ENCODE measurements at places on chromosomes 4 and X.
A peak's percentile ranks its signal among the peaks of the same experiment; 100 is the strongest.

- no peak overlapping the region for H3K27ac ChIP-seq
- DNase-seq = no peak
- no peaks in the 10 kb centered on the region for H3K4me1 ChIP-seq
- H3K27me3 ChIP-seq = no peaks in the 10 kb centered on the region
- no peak overlapping the region for H3K4me3 ChIP-seq
- no peaks in the 10 kb centered on the region for H3K36me3 ChIP-seq
Measured at GRCh38 chr4:162782778-162783525, 383.7 kb downstream of the NAF1 start.

- DNase-seq = no peak
- H3K27me3 ChIP-seq = no peaks in the 10 kb centered on the region
- no peak overlapping the region for H3K27ac ChIP-seq
- H3K4me3 ChIP-seq = no peak overlapping the region
- no peaks in the 10 kb centered on the region for H3K4me1 ChIP-seq
Measured at GRCh38 chr4:68183417-68183816, 53.7 kb upstream of the TMPRSS11F start.

DNA sequence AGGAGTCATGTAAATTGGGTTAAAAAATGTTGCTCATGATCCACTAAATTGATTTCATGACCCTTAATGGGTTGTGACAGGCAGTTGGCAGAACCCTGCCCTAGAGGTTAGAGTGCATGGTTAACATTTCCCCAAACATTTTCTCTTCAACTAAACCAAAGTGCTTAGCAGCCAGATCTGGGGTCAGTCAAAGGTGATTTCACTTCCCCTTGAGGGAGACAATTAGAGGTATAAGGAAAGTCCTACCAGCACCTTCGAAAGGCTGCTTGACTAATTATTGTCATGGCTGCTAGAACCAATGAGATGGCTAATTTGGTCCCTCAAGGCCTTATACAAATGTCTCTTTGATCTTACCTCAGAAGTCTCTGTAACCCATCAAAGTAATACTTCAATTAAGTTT lies 30.9 kb upstream of the INTS6L start:
- no peaks in the 10 kb centered on the region for H3K27me3 ChIP-seq
- H3K27ac ChIP-seq = no peak overlapping the region
- no peaks in the 10 kb centered on the region for H3K4me1 ChIP-seq
- no peak overlapping the region for H3K4me3 ChIP-seq
- no peak for DNase-seq
- no peaks in the 10 kb centered on the region for H3K36me3 ChIP-seq

- no peak overlapping the region for H3K4me3 ChIP-seq
- no peak overlapping the region for H3K27ac ChIP-seq
- no peaks in the 10 kb centered on the region for H3K36me3 ChIP-seq
- no peak for DNase-seq
- H3K27me3 ChIP-seq = no peaks in the 10 kb centered on the region
Measured at GRCh38 chr4:11480683-11481082, 52.0 kb upstream of the HS3ST1 start.

GRCh38 chr4:80266253-80266901 lies at the start of gene FGF5:
Gene FGF5 (plus strand): TSS chr4:80266664. CDS start chr4:80266825, 161 bp downstream.
- peaks cover 99% of the 10 kb centered on the region for H3K27me3 ChIP-seq
- no peaks in the 10 kb centered on the region for H3K4me1 ChIP-seq
- H3K36me3 ChIP-seq = no peaks in the 10 kb centered on the region
- no peak within 1 kb of the TSS for H3K27ac ChIP-seq
- no peak for DNase-seq

DNA sequence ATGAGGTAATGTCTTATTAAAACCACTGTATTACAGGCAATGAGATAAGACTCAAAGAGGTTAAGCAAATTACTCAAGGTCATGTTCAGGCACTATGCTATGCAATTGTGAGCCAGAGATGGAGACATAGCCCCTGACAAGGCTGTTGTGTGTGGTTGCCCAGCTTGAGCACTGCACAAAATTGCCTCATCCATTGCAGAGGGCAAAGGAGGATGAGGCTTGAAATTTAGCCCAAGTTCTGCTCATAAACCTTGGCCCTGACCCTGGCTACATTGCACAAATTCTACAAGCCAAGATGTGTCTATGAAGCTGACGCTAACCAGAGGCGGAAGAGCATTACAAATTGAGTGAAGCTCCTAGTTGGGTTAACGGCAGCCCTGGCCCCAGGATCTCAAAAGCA lies 65.6 kb upstream of the PGM2 start:
- peaks cover 28% of the 10 kb centered on the region for H3K4me1 ChIP-seq
- no peaks in the 10 kb centered on the region for H3K36me3 ChIP-seq
- no peak overlapping the region for H3K4me3 ChIP-seq

DNA sequence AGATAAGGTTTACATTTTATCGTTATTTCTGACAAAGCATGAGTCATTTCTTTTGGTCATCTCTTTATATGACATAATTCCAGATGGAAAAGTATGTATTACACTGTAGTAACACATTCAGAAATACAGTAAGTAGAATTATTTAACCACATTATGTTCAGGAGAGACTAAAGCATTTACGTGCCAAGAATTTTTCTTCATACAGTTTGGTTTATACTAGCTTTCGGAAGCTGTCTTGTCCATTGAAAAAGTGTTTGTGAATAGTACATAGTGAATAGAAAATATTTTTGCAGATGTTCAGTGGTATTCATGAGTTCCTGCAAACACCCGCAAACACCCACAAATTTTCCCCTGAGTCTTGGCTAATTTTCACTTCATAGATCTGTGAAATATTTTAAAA lies 1033.0 kb upstream of the INTU start:
- no peaks in the 10 kb centered on the region for H3K27me3 ChIP-seq
- no peaks in the 10 kb centered on the region for H3K4me1 ChIP-seq
- no peak overlapping the region for H3K27ac ChIP-seq
- no peaks in the 10 kb centered on the region for H3K36me3 ChIP-seq
- DNase-seq = no peak

DNA sequence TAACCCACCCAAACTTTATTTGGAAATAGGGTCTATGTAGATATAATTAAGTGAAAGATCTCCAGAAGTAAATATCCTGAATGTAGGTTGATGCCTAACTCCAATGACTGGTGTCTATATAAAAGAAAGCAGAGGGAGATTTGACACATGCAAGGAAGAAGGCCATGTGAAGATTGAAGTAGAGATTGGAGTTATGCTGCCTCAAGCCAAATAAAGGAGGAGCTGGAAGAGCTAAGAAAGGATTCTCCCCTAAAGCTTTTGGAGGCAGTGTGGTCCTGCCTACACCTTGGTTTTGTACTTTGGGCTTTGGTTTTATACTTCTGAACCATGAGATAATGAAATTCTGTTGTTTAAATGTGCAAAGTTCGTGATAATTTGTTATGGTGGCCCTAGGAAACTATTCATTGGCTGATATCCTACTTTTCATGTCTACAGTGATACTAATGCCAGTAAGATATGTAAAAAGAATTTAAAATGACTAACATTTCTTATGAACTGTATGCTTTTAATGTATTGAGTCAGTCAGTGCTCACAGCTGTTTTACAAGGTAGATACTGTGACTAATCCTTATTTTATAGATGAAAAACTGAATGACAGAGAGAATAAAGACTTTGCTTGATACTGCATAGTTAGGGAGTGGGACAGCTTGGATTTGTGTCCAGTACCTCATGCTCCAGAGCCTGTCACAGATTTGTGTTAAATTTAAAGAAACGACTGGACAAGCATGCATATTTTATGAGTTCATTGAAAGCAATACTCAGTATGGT lies 5.9 kb upstream of the RAB40AL start:
- H3K4me3 ChIP-seq = no peak overlapping the region
- no peak overlapping the region for H3K27ac ChIP-seq
- no peak for DNase-seq
- H3K4me1 ChIP-seq = no peaks in the 10 kb centered on the region

GRCh38 chr4:24988776-24989175 lies 42.0 kb downstream of the LGI2 start:
- no peaks in the 10 kb centered on the region for H3K36me3 ChIP-seq
- no peaks in the 10 kb centered on the region for H3K4me1 ChIP-seq
- H3K27ac ChIP-seq = no peak overlapping the region
- no peak for DNase-seq
- H3K27me3 ChIP-seq = no peaks in the 10 kb centered on the region
- H3K4me3 ChIP-seq = no peak overlapping the region

GRCh38 chr4:176307666-176307930 lies 12.2 kb upstream of the SPCS3 start:
- H3K36me3 ChIP-seq = no peaks in the 10 kb centered on the region
- no peaks in the 10 kb centered on the region for H3K27me3 ChIP-seq
- no peak for DNase-seq
- no peak overlapping the region for H3K4me3 ChIP-seq

DNA sequence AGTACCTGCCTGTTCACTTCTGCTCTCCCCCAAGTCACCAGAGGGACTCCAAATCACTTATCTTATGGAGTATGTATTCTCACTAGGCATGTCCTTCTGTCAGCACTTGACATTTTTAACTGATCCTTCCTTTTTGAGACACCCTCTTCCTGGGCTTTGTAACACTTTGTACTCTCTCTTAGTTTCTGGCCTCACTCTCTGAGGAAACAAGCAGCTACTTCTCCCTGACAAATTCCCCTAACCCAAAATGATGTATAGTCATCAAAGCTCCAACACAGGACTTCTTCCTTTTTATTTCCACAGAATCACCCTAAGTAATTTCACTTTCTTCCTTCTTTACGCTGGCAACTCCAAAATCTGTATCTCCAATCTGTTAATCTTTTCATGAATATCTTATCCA lies 101.8 kb downstream of the ARAP2 start:
- H3K4me1 ChIP-seq = no peaks in the 10 kb centered on the region
- DNase-seq = no peak
- peaks cover 14% of the 10 kb centered on the region for H3K36me3 ChIP-seq
- no peak overlapping the region for H3K27ac ChIP-seq
- no peaks in the 10 kb centered on the region for H3K27me3 ChIP-seq
- H3K4me3 ChIP-seq = no peak overlapping the region

GRCh38 chr4:1113311-1114009 lies at the start of gene RNF212:
Gene RNF212 (minus strand): TSS chr4:1113564. CDS start chr4:1113464, 100 bp downstream.
- peaks cover 8% of the 10 kb centered on the region for H3K27me3 ChIP-seq
- peak within 1 kb of the TSS; percentile 47 for H3K4me3 ChIP-seq
- no peaks in the 10 kb centered on the region for H3K4me1 ChIP-seq
- DNase-seq = peak; percentile 13

DNA sequence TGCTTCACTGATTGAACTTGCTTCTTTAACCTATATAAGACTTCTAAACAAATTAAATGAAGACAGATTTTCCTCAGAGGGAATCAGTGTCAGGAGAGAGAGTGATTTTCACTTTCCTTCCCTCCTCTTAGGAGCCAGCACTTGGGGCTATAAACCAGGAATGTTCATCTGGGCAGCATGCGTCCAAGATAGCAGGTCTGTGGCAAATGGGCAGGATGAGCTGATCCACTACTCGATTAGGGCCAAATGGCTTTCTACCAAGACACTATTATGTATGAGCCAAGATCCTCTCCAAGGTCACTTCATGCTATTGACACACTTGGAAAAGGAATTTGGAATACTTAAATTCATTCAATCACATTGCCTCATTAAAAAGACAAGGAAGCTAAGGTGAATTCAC lies 203.9 kb upstream of the GRID2 start:
- H3K4me1 ChIP-seq = no peaks in the 10 kb centered on the region
- no peak overlapping the region for H3K27ac ChIP-seq
- H3K27me3 ChIP-seq = no peaks in the 10 kb centered on the region
- H3K4me3 ChIP-seq = no peak overlapping the region

DNA sequence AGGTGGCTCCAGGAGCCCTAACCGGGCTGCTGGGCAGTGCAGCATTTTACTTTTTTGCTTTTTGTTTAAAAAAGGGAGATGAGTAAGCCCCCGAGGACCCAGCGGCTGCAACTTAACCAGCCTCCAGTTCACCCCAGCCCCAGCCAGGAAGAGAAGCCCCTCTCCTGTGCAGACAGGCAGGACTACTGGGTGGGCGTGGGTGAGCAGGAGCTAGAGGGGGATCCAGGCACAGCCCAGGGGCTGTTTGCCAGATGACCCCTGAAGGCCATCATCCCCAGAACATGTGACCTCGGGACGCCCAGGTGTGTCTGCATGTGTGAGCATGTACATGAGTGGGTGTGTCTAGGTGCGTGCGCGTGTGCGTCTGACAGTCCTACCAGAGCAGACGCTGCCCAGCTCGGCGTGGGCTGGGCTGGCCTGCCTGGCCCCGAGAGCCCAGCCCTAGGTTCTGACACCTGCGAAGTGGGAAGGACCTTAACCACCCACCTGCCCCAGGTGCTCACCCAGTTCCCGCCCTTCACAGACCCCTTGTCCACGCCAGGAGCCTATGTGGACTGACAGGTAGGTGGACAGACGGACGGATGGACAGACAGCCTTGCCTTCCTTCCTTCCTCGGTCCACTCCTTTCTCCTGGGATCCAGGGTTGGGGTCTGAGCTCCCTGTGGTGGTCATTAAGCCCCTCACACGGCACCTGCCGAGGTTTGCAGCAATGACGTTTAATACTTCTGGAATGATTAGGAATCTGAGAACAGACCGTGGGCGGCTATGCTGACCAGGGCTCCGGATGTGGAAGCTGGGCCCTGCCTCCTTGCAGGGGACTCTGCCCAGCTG lies 7.8 kb upstream of the HAUS3 start:
- H3K36me3 ChIP-seq = peaks cover 74% of the 10 kb centered on the region
- no peak overlapping the region for H3K27ac ChIP-seq
- H3K4me3 ChIP-seq = no peak overlapping the region
- no peaks in the 10 kb centered on the region for H3K27me3 ChIP-seq
- no peak for DNase-seq
